Stimulated activated CD8-positive, alpha-beta memory T cell treated with anti-CD3 and anti-CD28 coated beads, Interleukin-7, amount 100 ng/mL, for 1 hour (primary cell): ENCODE measurements at places on chromosomes 2 and 18.

DNA sequence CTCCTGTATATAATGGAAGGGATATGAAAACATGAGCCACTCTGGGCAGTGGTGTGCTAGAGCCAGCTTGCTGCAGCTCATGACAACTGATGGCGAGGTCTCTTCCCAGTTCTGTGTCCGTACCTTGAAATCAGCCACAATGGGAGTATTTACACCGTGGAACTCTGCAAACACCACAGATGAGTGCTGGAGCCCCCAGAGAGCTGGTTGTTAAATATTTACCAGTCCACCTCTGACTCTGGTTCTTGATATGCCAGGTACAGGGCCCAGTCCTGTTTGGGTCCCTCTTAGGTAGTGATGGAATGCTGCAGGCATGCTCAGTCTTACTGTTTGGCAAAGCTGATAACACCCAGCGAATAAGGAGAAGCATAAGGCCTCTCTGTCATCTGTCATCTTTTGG is 116.1 kb upstream of the GLI2 start:
- DNase-seq = no peak

GRCh38 chr2:69535817-69536241 is 98.6 kb upstream of the NFU1 start:
- DNase-seq = no peak

- no peak for DNase-seq
Measured at GRCh38 chr2:16622399-16622968, 43.1 kb downstream of the CYRIA start.

DNA sequence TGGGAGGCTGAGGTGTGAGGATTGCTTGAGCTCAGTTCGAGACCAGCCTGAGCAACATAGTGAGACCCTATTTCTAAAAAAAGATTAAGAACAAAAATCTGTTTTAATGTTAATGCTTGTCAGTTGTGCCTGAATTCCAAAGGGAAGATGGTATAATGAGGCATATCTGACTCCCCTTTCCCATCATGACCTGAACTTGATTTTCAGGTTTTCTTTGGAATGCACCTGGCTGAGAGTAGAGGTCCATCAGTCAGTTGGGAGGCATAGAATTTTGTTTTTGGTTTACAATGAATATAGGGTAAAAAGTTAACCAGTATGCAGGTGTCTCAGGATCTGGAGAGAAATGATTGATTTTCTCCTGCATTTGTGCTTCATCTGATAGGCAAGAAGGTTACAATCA is 20.4 kb downstream of the RPIA start:
- no peak for DNase-seq

- DNase-seq = no peak
Measured at GRCh38 chr18:2237706-2238105, 333.6 kb downstream of the METTL4 start.

DNA sequence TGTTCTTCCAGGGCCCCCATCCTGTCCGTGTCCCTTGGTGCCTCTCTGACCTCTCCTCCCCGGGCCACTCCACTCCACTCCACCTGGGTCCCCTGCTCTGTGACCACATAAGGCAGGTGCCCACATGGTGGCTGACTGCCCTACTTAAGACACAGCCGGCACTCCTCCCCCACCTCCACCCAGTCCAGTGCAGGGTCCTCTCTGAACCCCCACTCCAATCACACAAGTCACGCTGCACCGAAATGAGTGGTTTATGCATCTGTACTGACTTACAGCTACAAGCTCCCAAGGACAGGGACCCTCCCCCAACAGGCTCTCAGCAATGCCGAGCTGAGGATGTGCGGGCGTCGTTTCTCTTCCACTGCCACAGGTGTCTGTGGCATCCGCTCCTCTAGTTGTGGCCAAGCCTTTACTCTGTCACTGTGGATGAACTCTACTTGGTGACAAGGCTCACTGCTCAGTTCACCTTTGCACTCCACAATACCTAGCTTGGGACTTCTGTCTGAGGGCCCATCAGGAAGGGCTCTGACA is 48.3 kb downstream of the TFCP2L1 start:
- DNase-seq = no peak

- no peak for DNase-seq
Measured at GRCh38 chr2:207394203-207394781, 135.5 kb upstream of the CREB1 start.

DNA sequence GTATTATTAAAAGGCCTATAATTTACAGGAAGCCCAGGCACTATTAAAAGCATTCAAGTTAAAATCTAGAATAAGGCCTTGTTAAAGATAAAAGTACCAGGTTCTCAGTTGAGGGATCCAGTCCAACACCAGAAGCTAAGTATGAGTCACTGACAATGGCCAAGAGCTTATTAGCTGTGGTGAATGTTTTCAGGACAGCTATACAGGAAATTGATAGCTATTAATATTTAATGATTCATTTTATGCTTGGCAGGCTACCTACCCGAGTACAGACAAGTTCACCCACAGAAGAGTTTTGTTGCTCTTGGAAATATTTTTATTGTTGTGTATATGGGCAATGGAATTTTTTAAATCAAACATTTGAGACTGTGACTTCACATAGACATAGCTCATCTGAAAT is 729.6 kb upstream of the ZNF804A start:
- no peak for DNase-seq

GRCh38 chr2:205989271-205990071 is 96.5 kb downstream of the INO80D start:
- DNase-seq = no peak

GRCh38 chr2:25544445-25544844 is 128.9 kb downstream of the DTNB start:
- no peak for DNase-seq

DNA sequence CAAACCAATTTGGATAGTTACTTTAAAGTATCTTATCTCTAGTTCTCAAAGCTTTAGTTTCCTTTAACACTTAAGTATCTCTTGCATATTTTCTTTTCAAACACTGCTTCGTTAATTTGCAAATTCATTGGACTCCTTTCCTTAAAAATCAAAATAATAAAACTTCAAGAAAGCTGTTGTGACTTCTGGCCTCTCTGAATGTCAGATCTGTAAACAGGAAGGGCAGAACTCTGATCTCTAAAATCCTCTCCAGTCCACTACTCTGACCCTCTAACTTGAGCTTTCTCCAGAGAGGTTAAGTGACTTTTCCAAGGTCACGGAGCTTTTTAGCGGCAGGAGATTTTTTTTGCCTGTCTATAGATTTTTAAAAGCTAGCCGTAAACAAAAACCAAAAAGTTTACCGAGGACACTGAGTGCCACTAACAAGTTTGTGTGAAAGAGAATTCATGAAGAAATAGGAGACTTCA is 155.5 kb downstream of the TGIF1 start:
- no peak for DNase-seq
